CD4-positive, alpha-beta T cell treated with Interleukin-10 for 1 hour (primary cell): ENCODE measurements at places on chromosomes 13 and 19.
A peak's percentile ranks its signal among the peaks of the same experiment; 100 is the strongest.

DNA sequence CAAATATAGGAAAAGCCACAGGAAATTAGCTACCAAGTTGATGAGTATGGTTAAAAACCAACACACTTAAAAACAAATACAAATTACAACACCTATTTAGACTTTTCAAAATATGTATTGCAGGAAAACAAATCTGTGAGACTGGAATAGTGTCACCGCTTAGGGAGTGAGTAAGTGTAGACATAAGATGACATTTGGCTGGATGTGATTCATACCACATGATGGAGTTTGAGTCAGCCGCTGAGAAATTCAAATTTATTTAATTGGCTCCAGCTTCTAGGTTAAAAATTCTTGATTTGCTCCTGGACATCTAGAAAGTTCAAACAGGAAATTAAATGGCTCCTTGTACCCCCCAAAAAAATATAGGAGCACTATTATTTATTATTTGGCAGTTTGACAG, 531.7 kb downstream of the SLITRK1 start:
- no peak for DNase-seq

DNA sequence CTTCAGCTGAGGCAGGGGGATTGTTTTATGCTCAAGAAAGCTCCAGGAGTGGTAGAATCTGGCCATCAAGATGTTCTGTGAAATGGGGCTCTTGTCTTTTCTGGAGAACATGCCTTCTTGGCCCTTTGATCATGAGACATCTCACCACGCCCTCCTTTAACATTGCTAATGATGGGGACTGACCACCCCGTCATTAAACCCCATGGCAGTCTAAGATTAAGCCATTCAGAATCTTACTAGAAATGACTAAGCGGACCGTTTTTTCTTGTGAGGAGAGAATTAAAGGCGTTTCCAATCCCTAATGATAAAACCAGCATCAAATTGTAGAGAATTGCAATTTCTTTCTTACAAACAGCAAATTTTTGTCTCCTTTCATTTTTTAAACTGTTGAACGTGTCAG, 89.4 kb downstream of the COL4A2 start:
- DNase-seq, result no peak

GRCh38 chr13:66844933-66845332, 385.2 kb downstream of the PCDH9 start:
- DNase-seq, result no peak

GRCh38 chr13:108495646-108496361, 133.6 kb upstream of the MYO16 start:
- DNase-seq, result peak; percentile 9

DNA sequence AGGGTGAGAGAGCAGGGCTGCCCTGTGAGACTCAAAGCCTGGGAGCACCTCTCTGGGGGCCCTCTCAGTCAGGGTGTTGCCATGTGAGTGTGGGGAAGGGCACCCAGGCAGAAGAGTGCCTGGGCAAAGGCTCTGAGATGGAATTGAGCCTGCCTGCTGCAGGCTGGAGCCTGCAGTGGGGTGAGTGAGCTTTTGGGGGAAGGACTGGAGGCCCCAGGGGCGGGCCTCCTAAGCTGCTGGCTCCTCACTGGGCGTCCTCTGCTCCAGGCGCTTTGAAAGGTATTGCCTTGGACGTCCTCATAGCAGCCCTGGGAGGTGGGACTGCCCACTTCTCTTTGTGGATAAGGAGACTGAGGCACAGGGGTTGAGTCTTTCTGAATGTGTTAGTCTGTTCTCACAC, 60.3 kb downstream of the ARHGEF7 start:
- no peak for DNase-seq

DNA sequence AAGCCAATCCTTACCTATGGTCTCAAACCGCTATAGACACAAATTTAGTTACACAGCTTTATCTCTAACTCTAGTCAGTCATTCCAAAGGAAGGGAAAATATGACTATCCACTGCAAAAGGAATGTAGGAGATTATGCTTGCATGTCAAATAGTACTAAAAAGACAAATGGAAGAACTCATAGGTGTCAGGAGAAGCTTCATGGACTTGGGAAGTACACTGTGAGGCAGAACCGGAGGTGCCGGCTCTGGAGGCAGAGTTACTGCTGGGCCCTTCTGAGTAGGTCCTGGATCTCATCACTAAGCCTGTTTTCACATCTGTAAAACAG, 97.5 kb downstream of the FOXO1 start:
- DNase-seq, result no peak

DNA sequence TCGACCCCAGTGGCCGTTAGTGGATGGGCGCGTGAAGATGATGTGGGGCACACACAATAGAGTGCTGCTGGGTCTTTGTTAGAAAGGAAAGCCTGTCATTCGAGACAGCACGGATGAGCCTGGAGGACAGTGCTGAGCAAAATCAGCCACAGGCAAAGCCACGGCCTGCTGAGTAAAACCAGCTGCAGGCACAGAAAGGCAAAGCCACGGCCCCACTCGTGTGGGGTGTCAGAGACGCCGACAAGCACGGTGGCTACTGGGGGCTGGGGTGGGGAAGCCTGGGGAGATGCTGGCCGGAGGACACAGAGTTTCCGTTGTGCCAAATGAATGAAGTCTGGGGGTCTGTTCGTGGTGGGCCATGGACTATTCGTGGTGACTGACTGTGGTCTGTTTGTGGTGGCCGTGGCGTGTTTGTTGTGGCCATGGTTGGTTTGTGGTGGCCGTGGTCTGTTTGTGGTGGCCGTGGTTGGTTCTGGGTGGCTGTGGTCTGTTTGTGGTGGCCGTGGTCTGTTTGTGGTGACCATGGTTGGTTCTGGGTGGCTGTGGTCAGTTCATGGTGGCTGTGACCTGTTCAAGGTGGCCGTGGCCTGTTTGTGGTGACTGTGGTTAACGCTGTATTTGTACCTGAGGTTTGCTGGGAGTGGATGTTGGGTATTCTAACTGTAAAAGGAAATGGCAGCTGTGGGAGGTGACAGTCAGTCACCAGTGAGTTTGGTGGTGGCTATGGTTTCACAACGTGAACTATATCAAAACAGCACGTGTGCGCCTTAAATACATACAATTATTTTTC, 36.3 kb downstream of the MCF2L start:
- DNase-seq, result peak; percentile 39

DNA sequence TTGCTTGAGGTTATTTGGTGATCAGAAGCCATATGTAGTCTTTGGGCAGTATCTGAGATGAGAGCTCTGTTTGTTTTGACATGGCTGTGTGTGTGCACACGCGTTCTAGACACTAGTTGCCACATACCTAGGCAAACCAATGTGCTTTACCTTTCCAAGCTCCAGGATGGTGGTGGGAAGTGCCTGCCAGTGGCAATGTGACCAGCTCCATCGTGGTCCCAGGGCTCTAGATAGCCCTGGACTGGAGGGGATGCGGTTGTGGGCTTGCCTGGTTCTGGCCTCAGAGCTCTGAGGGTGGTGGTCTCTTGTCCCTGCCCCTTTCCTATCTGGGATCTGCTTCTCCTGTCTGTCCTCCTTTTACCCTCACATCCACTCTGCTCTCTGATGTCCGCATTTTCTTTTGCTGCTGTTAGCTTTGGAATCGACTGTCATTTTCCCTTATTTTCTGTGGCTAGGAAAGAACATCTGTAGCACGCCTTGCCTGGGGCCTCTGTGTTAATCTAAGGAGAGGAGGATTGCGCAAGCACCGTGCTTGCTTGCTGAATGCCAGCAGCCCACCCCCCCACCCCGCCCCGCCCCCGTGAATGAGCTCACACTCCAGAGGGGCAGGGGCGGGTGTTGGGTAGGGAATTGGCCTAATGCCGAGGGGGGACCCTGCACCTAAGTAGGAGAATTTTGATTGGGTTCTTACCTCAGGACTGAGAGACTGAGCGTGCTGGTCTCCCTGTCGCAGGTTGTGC, 89.5 kb downstream of the ARHGEF7 start:
- no peak for DNase-seq

GRCh38 chr13:50512474-50513299, 330.8 kb downstream of the DLEU7 start:
- DNase-seq, result peak; percentile 55

GRCh38 chr19:30545752-30546151, 173.6 kb downstream of the ZNF536 start:
- DNase-seq, result no peak

DNA sequence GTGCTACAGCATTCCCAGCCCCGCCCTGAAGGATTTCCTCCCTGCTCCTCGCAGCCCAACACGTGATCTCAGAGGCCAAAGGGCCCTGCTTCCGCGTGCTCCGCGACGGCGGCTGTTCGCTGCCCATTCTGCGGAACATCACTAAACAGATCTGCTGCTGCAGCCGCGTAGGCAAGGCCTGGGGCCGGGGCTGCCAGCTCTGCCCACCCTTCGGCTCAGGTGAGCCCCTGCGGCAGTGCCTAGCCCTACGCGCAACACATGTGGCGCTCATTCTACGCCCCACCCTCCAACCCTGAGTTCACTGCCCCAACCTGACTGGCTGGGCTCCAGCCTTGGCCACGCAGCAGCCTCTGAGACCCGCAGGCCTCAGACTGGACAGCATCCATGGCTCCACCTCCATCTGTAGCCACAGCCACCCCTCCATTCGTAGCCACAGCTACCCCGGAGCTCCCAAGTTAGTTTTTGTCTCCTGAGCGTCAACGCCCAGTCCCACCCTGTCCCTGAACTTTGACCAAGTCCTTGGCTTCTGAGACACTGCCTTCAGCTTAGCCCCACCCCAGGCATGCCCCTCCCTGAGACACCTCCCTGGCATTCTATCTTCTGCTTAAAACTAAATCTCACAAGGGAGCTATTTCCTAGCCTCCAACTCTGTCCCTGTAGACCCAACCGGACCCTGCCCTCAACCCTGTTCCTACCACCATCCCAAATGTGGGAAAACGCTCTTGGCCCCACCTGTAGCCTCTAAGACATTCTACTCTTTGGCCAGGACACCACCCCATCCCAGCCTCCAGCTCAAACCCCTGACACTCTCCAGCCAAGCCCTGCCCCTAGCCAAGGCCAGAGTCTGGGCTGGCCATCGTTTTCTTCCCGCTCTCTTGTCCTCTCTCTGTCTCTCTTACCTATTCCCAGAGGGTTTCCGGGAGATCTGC, 6.4 kb downstream of the LTBP4 start:
- no peak for DNase-seq

DNA sequence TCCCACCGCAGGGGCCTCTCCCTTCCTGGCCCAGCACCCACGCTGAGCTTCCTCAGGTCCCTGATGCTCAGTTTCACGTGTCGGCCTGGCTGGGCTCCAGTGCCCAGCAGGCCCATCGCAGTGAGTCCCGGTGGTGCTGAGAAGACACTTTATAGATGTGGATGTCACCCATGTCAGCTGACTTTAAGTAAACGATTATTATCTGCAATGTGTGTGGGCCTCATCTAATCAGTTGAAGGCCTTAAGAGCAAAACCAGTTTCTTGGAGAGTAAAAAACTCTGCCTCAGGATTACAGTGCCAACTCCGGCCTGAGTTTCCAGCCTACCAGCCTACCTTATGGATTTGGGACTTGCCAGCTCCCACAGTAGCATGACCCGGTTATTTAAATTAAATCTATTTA, 17.3 kb upstream of the SMIM17 start:
- no peak for DNase-seq

GRCh38 chr13:91652404-91653301, 254.2 kb downstream of the GPC5 start:
- DNase-seq, result no peak

GRCh38 chr13:49110122-49110912, 109.8 kb upstream of the MLNR start:
- peak; percentile 81 for DNase-seq

- DNase-seq, result no peak
These were observed 184.4 kb upstream of the HTR2A start for GRCh38 chr13:47081246-47081645.

GRCh38 chr19:10871711-10872545, 575 bp downstream of the CARM1 start:
- DNase-seq, result peak; percentile 12

DNA sequence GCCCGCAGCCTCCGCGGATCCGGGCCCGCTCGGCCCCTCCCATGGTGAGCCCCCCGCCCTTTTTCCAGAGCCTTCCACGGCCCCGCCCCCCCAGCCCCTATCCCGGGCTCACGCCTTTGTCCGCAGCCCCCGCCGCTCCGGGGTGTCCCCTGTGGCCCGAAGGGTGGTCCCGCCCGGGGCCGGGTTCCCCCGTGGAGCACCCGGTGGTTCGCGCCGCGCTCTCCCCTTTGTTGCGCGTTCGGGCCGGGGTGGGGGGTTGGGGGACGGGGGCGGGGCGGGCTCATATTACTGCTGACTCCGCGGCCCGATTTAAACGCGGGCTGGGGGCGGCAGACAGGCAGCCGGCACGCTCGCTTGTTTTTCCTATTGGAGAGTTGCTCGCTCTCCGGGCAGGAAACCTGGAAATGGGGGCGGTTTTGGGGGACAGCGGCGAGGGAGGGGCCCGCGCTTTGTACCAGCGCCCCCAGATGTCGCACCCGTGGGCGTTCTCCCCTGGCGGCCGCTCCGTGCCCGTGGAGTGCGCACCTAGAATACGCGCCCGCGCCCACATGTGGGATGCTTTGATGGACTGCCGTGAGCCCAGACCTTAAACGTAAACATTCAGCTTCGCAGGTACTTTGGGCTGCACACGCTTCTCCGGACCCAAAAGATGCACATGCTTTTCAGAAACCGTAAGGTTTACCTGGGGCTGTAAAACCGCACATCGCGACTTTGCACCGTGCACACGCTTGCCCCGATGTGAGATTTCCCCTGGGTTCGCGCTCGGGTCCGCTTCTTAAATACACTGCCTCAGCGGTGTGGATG, 699 bp downstream of the PTOV1 start:
- DNase-seq, result peak; percentile 45

DNA sequence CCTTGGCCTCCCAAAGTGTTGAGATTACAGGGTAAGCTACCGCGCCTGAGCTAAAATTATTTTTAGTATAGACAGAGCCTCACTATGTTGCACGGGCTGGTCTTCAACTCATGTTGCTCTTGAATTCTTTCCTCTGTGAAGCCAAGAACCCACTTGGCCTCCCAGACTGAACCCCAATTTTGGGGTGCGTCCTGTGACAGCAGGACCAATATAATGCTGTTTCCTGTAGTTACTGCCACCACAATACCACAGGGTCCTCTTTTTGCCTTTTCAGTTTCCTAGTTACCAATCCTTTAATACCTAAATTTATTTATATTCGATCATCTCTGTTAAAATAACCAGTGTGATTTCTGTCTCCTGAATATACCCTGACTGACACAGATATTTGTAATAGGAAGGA, 32.9 kb downstream of the TSKS start:
- DNase-seq, result no peak
